ENCODE measurements at places on chromosomes 12 and 14.

GRCh38 chr14:35571598-35571997 lies 37.6 kb downstream of the INSM2 start:
- DNase-seq = no peak

DNA sequence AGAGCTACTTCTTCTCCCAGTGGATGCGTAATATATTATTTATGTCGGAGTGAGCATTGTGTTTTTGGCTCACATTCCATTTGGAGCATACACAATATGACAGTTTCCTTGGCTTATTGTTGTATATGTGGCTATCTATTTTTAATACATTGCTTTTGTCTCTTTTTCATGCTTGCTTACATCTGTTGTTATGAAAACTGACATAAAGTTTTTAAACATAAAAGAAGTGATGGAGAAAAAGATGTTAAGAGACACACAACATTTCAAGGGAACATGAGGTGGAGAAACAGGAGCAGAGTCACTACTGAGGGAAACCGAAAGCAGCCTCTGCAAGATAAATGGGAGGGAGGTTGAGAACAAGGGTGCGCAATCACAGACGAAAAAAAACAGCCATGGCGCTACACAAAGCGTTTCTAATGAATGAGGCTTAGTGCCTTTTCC lies 228.4 kb upstream of the NPAS3 start:
- no peak for DNase-seq

DNA sequence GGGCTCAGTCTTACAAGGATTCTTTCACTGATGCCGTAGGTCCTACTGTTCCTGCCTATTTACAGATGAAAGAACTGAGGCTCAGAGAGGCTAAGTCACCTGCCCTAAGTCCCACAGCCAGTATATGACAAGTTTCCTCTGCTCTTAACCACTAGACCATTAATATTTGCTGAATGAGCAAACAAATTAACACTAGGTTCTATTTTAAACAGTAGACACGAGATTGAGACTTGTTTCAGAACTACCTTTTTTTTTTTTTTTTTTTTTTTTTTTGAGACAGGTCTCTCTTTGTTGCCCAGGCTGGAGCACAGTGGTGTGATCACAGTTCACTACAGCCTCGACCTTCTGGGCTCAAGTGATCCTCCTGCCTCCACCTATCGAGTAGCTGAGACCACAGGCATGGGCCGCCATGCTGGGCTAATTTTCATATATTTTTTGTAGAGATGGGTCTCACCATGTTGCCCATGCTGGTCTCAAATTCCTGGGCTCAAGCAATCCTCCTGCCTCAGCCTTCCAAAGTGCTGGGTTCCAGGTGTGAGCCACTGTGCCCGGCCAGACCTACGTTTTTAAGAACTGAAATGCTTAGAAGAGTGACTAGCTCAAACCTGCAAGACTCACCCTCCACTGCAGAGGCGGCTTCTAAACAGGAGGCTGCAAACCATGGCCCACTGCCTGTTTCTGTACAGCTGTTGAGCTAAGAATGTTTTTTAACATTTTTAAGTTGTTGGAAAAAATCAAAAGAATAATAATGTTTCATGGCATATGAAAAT lies 12.9 kb downstream of the SYNE3 start:
- no peak for DNase-seq

DNA sequence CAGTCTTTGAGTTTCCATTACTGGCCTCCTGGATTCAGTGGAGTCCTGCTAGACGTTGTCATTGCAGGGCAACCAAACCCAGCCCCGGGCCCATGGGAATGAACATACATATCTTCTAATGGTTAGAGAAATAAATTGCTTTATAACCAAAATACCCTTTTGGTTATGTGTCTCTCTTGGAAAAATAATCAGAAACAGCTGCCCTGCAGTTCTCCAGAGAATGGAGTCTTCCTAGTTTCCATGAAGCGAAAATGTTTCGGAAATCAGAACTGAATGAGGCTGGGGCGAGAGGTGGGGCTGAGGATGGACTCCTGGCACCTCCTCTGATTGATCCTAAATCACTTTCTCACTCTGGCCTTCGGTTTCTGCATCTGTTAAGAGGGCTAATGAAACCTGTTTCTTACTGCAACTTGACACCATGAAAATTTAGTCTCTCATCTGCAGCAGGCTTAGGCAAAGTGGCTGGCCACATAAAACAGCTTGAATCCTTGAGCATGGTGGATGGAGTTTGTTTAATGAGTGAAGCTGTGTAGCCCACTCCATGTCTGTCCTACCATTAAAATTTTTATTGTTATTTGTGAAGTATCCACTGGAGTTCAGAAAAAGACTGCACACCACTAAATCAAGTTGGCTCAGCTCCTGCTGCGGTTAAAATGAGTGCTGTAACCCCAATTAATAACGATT lies 198.9 kb downstream of the CACNA1C start:
- peak; percentile 97 for DNase-seq

- no peak for DNase-seq
Measured at GRCh38 chr14:30389134-30389876, 169.7 kb upstream of the G2E3 start.

DNA sequence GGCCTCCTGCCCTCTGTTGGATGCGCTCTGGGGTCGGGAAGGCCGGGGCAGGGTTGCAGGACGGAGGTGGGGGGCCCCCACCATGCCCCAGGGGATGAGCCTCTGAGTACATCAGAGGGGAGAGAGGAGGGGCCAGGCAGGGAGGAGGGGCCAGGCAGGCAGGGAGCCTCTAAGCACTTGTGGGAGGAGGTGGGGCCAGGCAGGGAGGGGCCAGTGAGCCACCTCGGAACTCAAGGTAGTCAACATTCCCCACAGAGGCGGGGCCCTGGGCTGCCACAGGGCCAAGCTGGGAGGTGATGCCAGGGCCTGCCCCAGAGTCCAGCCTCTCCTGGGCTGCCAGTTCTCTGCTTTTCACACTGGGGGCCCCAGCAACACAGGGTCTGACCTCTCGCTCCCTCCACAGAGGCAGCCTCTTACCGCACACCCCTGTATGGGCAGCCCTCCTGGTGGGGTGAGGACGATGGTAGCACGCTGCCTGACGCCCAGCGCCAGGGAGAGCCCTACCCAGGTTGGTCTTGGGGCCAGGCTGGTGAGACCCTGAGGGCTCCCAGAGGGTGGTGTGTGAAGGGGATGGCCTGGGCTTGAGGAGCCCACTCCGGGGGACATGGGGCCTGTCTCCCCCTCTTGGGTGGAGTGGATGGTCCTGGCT lies 17.4 kb downstream of the CEP170B start:
- DNase-seq = peak; percentile 14

DNA sequence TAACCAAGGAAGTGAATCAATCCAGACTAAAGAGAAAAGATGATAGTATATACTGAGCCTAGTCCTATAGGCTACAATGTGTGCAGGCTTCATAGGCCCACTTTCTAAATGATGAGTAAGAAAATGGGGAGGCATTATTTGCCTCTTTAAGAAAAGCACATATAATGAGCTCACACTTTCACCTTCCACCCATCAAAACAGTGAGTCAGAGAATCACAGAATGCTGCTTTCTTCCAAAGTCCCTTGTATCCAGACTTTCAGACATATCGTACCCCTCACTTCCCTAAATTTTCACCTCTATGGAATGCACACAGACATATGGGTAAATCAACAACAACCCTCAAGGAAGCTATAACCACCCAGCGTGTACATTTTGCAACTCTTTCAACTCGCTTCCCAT lies 286.4 kb upstream of the PRKD1 start:
- no peak for DNase-seq

- DNase-seq = no peak
Measured at GRCh38 chr12:49543914-49544815, 5.3 kb downstream of the KCNH3 start.

DNA sequence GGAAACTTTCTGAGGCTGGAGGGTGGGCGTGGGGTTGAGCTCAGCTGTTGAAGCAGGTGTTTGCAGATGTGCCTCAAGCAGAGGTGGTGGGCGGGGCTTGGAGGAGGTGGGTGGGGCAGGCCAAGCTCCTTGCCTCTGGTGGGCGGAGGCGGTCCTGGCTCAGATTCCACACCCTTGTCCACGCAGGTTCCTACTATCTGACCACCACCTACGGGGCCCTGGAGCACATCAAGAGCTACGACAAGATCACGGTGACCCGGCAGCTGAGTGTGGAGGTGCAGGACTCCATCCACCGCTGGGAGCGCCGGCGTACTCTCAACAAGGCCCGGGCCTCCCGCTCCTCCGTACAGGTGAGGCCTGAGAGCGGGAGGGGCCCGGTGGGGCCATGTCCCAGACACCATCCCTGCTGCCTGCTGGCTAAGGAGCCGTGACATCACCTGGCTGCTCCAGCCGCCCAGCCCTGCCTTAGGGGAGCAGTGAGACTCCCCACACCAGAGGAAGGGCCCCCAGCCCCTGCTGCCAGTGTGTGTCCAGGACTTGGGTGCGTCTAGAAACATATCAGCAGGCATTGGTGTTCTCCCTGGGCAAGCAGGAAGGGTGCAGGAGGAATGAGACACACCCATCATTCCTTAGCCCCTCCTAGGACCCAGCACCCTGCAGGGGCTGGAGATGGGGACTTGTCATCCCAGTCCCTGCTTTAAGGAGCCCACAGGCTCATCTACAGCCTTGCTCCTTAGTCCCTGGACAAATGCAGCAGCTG lies 63.4 kb downstream of the LGMN start:
- no peak for DNase-seq

DNA sequence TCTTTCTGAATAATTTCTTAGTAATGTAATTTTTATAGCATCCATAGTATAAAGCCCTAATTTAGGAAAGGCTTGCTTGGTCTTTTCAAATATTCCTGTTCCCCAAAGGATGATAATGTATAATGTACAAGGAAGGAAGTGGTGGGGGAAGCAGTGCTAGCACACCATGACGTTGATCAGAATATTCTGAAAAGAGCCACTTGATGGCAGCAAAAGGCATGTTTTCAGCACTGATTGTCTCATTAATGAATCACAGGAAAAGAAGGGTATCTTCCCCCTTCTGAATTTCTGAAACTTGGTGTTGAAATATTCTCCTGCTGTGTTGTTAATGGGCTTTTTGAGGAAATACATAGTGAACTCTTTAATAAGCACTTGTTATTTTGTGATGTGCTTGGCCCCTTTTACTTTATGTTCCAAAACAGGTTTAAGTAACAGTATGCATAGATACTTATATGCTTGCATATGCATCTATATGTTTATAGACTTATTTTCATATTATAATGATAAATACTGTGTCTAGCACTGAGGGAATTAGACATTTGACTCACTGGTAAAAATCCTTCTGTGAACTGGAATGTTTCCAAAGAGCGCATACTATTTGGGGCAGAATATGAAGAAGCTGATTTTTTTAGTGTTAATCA lies 122.0 kb downstream of the TMEM117 start:
- no peak for DNase-seq

- no peak for DNase-seq
Measured at GRCh38 chr12:58452546-58452945, 467.8 kb downstream of the LRIG3 start.

GRCh38 chr14:98189511-98189910 lies 1082.5 kb downstream of the BCL11B start:
- DNase-seq = no peak

DNA sequence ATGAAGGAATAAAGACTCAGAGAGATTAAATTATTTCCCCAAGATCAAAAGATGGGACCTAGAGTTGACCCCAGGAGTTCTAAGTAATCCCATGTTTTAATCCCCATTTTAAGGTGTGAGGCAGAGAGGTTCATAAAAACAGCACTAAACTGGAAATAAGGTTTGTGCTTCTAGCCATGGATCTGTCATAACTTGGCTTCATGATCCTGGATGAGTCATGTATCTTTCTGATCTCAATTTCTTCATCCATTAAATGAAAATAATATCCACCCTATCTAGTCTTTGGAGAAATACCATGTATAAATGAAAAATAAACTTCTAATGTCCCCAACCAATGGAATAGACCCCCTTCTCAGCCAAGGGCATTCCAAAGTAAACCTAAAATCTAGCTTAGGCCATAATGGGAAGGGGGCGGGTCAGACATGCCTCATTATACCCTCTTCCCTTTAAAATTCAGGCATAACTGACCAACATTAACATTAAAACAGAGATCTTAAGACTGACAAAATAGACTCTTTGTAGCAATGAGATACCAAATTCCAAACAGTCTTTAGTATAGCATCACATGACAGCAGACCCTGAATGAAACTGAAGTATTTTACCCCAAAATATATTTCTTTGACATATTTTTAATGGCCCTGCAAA lies 47.8 kb downstream of the SLC41A2 start:
- no peak for DNase-seq

GRCh38 chr14:103880348-103881267 lies 33.2 kb upstream of the PPP1R13B start:
- peak; percentile 87 for DNase-seq

GRCh38 chr12:75820848-75821578 lies 210.6 kb downstream of the PHLDA1 start:
- DNase-seq = no peak

DNA sequence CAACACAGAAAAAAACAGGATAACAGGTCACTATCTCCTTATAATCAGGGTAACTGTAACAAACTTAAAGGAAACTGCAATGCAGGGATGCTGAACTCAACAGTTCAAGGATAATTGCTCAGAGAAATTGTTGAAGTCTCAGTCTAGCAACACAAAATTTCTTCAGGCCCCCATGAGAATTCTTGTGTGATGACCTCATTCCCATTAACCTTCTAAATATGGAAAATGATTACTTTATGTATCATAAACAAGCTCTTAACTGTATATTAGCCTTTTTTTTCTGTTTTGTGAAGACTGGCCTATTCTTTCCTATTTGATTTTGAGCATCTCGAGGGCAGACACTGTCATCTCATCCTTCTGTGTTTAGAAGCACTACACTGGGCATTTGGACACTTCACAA lies 47.1 kb downstream of the IGF1 start:
- DNase-seq = no peak

Measured in DMS79 (cell line).